ENCODE measurements at places on chromosomes 4 and X.

DNA sequence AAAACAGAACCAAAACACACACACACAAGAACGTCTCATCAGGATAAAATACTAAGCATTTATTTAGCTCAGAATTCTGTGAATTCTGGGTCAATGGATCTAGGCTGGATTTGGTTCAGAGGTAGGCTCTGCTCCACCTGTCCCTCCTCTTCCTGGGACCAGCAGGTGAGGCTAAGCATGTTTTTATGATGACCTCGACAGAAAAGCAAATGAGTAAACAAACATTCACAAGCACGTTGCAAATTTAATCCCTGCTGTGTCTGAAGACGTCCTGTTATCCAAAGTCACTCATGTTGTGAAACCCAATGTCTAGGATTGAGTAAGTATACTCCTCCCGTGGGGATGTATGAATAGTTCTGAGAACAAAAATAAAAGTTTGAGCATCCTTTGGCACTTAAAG is 371.4 kb upstream of the TECRL start:
- no peak for DNase-seq

GRCh38 chrX:45888518-45888917 is 656.7 kb downstream of the ZNF674 start:
- DNase-seq = no peak

DNA sequence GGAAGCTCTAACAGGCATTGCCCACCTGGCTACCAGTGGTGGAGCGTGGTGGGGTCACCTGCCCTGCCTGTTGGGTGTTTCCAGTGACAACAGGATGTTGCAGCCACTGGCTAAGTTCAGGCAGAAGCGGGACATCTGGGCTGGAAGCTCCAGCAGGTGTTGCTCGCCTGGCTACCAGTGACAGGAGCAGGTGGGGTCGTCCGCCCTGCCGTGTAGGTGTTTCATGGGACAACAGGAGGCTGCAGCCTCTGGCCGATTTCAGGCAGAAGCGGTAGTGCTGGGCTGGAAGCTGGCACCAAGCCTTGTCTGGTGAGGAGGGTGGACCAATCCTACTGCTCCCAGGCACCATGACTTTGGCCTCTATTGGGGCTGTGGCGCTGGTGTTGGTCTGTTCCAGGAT is 39.4 kb downstream of the RIPPLY1 start:
- DNase-seq = no peak

DNA sequence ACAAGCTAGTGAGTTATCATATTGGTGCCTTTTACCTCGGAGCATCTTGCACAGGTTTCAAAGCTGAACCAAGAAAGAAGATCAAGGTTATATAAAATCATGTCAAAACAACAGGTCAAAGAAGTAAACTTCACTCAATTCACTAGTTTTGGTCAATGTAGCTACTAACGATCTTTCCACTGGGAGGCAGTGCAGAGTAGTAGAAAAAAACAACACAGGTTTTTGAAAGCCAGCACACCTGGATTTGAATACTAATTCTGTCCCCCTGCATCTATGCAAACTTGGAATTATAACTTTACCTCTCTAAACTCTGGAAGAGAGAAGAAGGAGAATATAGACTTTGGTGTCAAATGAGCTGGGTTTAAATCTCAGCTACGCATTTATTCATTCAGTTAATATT is 266.1 kb downstream of the GRIA3 start:
- DNase-seq = no peak

GRCh38 chr4:76830964-76831703 is 66.8 kb downstream of the SOWAHB start:
- DNase-seq = no peak

DNA sequence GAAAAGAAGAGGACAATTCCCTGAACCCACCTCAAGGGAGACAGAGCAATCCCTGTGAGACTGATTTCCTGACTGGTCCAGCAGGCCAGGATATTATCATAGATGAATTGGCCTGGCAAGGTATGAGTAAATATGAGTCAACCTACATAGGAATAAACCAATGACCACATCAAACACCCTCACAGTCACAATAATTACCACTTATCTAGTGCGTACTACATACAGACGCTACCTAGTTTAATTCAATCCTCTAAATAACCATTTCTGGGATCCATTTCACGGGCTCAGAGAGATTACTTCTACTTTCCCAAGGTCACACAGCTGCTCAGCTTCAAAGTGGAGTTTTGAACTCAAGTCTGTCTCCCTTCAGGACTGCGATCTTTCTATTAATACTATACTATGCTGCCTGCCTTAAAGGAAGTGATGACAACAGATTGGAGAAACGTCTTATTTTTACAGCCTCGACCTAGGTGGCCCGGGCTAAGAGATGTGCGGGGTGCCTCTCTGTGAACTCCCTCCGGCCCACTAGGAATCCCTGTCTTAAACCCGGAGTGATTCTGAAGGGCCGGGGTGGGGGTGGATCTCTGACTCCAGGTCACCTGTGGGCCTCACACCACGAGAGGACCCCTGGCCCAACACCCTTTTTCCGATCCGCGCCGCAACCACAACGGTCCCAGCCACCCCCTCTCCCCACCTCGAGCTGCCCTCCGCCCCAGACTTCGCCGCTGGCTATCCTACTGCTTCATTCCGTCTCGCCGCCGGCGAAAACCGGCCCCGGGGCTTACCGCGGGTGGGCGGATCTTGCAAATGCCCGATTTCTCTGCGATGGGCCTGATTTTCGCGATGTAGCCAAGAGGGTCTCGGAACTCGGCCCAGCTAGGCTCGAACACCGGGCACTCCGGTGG is 800 bp downstream of the KDM5C start:
- DNase-seq = no peak
